Activated B cell treated with CpG ODN at 0.5 μM for 24 hours (primary cell): ENCODE measurements at places on chromosomes 12 and 14.

- no peak overlapping the region for H3K27ac ChIP-seq
- H3K27me3 ChIP-seq = no peaks in the 10 kb centered on the region
- no peak overlapping the region for H3K4me3 ChIP-seq
- no peak for DNase-seq
Measured at GRCh38 chr12:57389033-57389432, 41.8 kb downstream of the R3HDM2 start.

GRCh38 chr14:104940526-104941150 is 16.0 kb downstream of the PLD4 start:
- H3K4me3 ChIP-seq = no peak overlapping the region
- DNase-seq = peak; percentile 14
- H3K27ac ChIP-seq = no peak overlapping the region
- H3K27me3 ChIP-seq = no peaks in the 10 kb centered on the region
- H3K36me3 ChIP-seq = peaks cover 4% of the 10 kb centered on the region

GRCh38 chr14:99475179-99475578 is 5.5 kb downstream of the SETD3 start:
- no peak overlapping the region for H3K27ac ChIP-seq
- peaks cover 27% of the 10 kb centered on the region for H3K4me1 ChIP-seq
- no peak overlapping the region for H3K4me3 ChIP-seq
- no peak for DNase-seq

- peaks cover 67% of the 10 kb centered on the region for H3K36me3 ChIP-seq
- DNase-seq = no peak
- H3K27ac ChIP-seq = no peak overlapping the region
- H3K4me3 ChIP-seq = no peak overlapping the region
Measured at GRCh38 chr12:118259079-118259478, 113.6 kb downstream of the TAOK3 start.

DNA sequence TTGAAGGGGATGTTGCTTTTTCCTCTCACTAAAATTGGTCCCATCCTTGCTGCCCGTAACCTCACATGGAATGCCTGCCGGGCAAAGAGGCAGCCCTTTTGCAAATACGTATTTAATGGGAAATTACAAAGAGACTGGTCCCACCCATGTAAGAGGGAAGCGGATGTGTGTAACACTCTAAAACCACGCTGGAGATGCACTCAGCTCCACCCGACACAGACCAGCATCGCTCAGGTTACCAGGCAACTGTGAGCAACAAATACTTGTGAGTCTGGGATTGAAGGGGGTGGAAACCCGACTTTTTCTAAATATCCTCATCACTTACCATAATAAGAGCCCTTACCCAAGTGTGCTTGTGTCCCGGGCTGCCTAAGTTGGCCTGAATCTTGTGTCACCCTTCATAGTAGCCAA is 47.7 kb downstream of the ELK3 start:
- H3K36me3 ChIP-seq = peaks cover 51% of the 10 kb centered on the region
- no peak overlapping the region for H3K4me3 ChIP-seq
- no peaks in the 10 kb centered on the region for H3K27me3 ChIP-seq

- peaks cover 15% of the 10 kb centered on the region for H3K4me1 ChIP-seq
- H3K27ac ChIP-seq = no peak overlapping the region
- H3K27me3 ChIP-seq = peaks cover 64% of the 10 kb centered on the region
- DNase-seq = no peak
Measured at GRCh38 chr12:6345319-6346091, 3.6 kb upstream of the TNFRSF1A start.

DNA sequence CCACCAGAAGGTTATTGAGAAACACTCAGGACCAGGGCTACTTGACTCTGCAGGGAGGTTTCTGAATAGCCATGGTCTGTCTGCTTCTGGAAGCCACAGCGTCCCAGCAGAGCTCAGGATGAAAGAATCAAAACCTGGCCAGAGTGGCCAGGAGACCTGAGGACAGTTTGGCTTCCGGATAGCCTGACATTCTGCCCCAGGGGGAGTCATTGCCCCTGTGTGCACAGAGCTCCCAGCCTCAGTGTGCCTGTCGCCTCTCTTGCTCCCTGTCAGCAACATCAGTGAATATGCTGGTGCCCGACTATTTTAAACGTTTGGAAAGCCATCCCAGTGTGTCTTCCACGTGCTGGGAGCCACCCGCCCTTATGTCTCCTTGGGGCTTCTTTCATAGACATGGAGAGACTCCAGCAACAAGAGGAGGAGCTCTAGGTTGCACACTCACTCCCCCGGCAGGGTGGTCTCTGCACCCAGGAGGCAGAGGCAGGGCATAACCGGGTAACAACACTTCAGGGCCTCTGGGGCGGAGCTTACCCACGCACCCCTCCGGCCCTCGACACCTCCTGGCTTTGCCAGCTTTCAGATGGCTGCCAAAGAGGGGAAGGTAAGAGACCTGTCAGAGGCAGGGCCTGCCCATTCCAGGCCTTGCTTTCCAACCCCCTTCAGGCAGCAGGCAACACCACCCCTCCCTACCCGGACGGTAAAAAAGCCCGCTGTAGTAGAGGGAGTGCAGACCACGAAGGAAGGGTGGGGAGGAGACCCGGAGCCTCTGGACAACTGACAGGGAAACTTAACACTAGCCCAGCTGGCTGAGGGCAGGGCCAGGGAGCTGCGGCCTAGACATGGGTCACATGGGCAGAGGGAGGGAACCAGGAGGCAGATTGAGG is 19.0 kb upstream of the SLC6A12 start:
- no peaks in the 10 kb centered on the region for H3K4me1 ChIP-seq
- H3K27me3 ChIP-seq = peaks cover 8% of the 10 kb centered on the region
- no peak for DNase-seq
- no peak overlapping the region for H3K27ac ChIP-seq
- peaks cover 2% of the 10 kb centered on the region for H3K36me3 ChIP-seq
- H3K4me3 ChIP-seq = no peak overlapping the region

- H3K4me1 ChIP-seq = peaks cover 28% of the 10 kb centered on the region
- peaks cover 52% of the 10 kb centered on the region for H3K36me3 ChIP-seq
- no peaks in the 10 kb centered on the region for H3K27me3 ChIP-seq
- H3K27ac ChIP-seq = no peak overlapping the region
- no peak for DNase-seq
Measured at GRCh38 chr12:71872972-71873371, 33.4 kb downstream of the TBC1D15 start.
